ENCODE measurements at places on chromosomes 12 and 14. TPM values are rescaled to one million over a fixed set of nuclear protein-coding genes. Genes with fewer than 3 reads are reported as not detected.

DNA sequence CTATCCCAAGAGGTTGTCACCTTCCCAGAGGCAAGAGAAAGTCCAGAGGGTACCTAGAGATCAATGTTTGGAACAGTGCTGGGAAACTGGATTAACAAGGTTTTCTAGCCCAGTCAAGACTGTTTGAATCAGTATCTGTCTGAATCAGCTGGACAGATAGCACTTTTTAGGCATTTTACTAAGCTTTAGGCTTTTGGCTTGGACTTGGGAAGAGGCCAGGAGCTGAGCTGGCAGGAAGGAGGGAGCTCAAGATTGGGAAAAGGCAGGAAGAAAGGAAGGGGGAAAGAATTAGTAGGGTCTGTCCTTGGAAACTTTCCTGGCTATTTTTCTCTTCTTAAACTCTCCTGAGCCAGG, 8.3 kb downstream of the IKZF4 start:
- no peak for DNase-seq
- H3K27ac ChIP-seq, result no peak overlapping the region
- H3K4me1 ChIP-seq, result no peaks in the 10 kb centered on the region
- H3K4me3 ChIP-seq, result no peak overlapping the region
- peaks cover 79% of the 10 kb centered on the region for H3K36me3 ChIP-seq

The DBX2 gene
- not detected for total RNA-seq

GRCh38 chr12:45462506-45462905, 246.6 kb downstream of the ANO6 start:
- no peak overlapping the region for H3K4me3 ChIP-seq
- no peaks in the 10 kb centered on the region for H3K27me3 ChIP-seq

DNA sequence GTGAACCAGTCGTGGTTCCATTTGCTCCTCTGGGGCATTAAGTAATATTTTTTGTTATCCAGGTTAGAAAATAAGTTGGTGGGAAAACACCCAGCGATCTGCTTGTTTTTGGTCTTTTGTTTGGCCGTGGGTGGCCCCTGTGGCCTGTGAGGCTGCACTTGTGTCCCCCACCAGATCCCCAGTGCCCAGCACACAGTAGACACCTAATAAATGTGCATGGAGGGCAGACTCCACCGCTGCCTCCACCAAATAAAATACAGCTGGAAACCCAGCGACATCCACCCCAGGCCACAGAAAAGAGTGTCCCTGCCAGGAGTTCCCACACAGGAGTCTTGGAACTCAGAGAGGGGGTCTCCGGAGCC, 8.3 kb upstream of the PPP1R13B start:
- no peaks in the 10 kb centered on the region for H3K27me3 ChIP-seq
- H3K4me1 ChIP-seq, result no peaks in the 10 kb centered on the region
- H3K36me3 ChIP-seq, result no peaks in the 10 kb centered on the region
